ENCODE measurements at places on chromosomes 3 and 15.

- DNase-seq, result no peak
These were observed 12.4 kb downstream of the LAMP3 start for GRCh38 chr3:183149915-183150750.

DNA sequence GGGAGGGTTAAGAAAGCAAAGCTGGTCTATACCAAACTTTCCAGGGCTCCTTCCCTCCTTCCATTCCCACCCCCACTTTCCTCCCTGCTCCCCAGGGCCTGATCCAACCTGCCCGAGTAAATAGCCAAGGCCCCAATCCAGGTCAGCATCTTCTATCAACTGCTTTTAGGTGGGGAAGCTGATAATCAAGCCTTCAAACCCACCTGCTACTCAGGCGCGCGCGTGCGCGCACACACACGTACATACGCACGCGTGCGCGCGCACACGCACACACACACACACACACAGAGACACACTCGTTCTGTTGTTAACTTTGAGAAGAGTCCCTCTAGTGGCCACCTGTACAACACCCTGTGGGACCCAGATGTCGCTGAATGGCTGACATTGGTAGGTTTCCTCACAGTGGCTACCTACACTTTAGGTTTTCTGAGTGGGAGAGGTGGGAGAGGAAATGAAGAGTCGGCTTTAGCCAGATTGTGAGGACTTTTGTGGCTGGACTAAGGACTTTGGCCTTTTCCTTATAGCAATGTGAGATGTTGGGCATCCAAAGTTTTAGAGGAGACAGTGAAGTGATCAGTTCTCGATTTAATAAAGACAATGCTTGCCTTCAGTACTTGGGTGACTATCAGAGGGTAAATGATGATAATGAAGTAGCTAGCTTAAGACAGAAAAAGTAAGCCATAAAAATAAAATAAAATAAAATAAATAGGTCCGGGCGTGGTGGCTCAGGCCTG lies 179.9 kb upstream of the C2CD4B start:
- DNase-seq, result peak; percentile 50

GRCh38 chr15:34301058-34301457 lies 36.5 kb downstream of the SLC12A6 start:
- DNase-seq, result no peak

DNA sequence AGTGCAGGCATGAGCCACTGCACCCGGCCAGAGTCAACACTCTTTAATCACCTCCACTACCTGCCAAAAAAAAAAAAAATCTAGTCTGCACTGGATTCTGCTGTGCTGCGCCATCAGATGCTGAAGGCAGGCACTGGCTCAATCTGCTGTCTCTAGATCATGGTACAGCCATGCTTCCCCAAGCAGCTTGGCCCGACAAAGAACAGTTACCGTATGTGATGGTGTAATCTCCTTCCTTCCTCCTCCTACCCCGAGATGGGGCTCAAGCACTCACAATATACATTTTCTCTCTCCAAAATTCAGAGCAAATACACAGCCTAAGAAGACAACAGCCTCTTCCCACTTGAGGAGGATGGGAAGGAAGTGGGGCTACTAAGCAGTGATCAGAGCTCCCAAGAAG lies 45.1 kb downstream of the DAPK2 start:
- DNase-seq, result no peak

- DNase-seq, result no peak
These were observed 746.7 kb downstream of the NAALADL2 start for GRCh38 chr3:175605851-175606250.

DNA sequence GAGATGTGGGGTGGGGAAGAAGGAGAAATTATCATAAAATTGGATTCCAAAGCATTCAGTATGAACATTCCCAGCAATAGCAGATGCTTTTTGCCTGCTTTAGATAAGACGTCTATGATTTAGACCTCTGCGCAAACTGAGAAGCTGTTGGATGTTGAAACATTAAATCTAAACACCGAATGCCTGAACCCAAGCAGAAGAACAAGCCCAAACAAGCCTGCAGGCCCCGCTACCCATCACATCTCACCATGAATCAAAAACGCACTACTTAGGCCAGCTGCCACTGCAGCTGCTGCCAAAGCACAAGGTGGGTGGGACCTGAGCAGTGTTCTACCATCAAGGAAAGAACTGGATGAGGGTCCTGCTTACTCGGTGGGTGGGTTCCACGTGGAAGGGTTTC lies 24.4 kb upstream of the THBS1 start:
- DNase-seq, result no peak

- peak; percentile 39 for DNase-seq
These were observed 489 bp downstream of the CSPG5 start for GRCh38 chr3:47578119-47578632.

- no peak for DNase-seq
These were observed 155.6 kb downstream of the SQOR start for GRCh38 chr15:45790325-45790943.

GRCh38 chr3:188449421-188449820 lies 295.5 kb downstream of the LPP start:
- DNase-seq, result no peak

GRCh38 chr3:168511428-168512014 lies 415.8 kb upstream of the GOLIM4 start:
- DNase-seq, result no peak

- DNase-seq, result no peak
These were observed 81.1 kb upstream of the NEO1 start for GRCh38 chr15:72970933-72971760.

GRCh38 chr15:74302821-74303359 lies 64.6 kb downstream of the CYP11A1 start:
- peak; percentile 48 for DNase-seq

DNA sequence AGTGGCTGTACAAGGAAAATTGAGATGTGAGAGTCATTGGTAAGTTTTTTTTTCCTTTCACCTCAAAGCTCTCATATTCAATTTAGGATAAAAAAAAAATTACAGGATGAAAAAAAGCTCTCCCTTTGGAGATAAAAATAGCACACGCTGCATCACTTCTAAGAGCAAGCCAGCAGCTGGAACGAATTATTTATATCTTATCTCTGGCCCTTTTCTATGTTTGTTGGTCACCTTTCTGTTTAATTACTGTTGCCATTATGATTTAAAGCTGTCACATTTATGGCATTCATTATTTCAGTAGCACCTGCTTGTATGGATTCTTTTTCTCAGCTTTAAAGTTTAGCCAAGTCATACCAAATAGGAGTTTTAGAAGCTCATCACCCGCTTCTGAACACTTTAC lies 171.6 kb upstream of the PDZRN3 start:
- DNase-seq, result no peak

DNA sequence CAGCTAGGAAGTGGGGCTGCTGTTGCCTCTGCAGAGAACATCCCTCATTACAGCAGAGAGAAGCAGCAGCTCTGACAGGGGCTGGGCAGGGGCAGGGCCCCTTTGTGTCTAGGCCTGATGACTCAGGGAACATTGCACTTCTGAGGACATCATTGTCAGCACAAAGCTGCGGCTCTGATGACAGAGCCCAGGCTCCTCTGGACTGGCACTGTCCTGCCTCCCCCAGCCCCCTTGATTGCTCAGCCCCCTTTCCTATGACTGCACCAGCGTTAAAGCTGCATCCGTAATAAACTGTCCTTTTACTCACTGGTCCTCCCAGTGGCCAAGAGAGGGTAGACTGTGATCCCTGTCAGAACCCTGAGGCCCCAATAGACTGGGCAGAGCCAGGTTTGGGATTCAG lies 18.3 kb downstream of the TRH start:
- DNase-seq, result no peak

- no peak for DNase-seq
These were observed 41.4 kb downstream of the ABTB1 start for GRCh38 chr3:127714125-127714571.

DNA sequence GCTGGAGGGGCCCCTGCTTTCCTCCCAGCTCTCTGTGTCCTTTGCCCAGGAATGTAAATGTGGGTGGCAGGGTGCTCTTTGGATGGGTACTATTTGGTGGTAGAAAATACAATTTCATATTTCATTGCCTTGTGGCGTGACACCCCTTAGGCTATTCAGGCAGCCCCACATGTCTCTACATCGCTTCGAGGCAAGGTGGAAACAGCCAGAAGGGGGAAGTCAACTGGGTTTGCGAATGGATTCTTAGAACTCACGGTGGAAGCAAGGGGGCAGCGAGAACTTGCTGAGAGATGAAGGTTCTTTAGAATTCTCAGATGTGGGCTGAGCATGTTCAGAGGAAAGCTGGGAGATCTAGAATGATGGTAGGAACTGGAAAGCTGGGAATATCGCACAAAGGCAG lies 25.3 kb downstream of the PLA2G4D start:
- no peak for DNase-seq

- DNase-seq, result no peak
These were observed 412.1 kb downstream of the TBL1XR1 start for GRCh38 chr3:176785171-176785570.

- no peak for DNase-seq
These were observed 119.3 kb downstream of the P3H2 start for GRCh38 chr3:190001426-190001825.

DNA sequence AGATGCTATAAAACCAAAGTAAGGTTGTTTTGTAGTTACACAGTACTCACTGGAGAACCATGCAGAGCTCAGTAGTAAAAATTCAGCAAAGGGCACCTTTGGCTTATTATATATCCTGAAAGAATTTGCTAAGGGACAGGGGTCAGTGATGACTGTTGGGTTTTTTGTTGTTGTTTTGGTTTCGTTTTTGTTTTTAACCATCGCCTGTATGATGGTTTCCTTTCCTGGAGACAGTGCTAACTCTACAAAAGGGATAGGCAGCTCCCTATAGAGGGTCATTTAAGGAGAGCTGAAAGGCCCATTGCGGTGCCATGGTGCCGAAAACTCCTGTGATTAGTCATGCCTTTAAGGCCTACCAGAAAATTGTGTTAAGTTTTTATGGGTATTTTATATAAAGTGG lies 118.2 kb upstream of the GOLIM4 start:
- no peak for DNase-seq

- DNase-seq, result no peak
These were observed 164.7 kb upstream of the TSPAN3 start for GRCh38 chr15:77235566-77235965.

DNA sequence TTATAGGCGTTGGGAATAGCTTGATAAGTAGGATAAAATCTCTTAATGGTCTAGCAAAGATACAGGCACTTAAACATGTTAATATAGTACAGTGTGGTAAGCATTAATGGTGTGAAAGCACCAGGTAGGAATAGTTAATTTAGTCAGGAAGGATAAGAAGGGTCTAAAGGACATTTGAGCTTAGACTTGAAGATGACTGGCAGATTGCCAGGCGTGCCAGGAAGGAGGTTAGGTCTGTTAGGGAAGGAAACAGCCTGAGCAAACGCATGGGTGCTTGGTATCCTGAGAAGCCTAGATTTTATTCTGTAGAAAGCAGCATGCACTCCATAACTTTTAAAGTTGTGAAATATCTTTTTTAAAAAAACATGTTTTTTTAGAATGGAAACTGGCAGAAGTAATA lies 17.7 kb downstream of the SEC62 start:
- DNase-seq, result no peak

- no peak for DNase-seq
These were observed 42.7 kb downstream of the CORO2B start for GRCh38 chr15:68621535-68621934.

DNA sequence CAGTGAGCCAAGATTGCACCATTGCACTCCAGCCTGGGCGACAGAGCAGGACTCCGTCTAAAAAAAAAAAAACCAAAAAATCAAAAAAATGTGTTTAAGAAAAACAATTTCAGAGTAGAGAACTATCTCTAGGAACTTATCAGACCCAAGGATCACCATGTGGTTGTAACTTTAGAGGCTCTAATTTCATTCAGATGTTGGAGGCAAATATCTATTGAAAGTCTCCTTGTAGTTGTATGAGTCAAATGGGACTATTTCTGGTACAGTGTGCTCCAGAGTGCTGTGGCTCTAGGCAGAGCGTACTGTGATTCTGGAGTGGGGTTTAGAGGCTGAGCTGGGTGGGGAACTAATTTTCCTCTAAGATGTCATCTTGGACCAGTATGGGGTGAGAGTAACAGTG lies 398.7 kb downstream of the SHQ1 start:
- no peak for DNase-seq

GRCh38 chr3:150739877-150740645 lies 22.9 kb downstream of the SIAH2 start:
- no peak for DNase-seq

DNA sequence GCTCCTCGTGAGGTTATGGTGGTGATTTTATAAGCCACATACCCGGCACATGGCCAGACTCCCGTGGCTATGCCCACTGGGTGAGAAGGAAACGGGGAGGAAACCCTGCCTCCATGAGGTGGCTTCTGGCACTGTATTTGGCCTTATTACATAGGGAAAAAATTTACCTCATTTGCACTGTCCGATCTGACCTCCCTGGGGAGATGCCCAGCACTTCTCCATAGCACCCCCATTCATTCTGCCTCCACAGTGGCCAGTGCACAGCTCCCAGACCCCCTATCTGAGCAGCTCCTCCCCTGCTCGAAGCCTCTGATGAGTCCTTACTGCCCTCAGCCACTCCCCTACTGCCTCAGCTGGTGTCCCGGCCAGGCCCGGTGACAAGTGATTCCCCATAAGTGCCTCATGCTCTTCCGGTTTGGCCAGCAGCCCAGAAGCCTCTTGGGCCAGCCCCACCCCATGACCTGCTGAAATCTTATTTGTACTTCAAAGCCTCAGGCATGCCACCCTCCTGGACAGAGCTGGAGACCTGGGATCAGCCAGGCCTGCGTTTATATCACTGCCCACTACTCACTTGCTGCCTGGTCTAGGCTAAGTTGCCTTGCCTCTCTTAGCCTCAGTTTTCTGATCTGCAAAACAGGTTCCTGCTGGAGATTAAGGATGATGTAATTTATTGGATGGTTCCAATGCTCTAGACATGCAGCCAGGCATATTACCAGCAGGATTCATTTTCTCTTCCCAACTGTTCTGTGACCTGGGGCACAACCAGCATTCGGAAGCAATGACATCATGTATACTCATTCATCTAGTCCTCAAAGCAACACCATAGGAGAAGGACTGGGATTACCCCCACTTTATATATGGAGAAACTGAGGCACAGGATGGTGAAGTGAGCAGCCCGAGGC lies 30.6 kb upstream of the SLC6A6 start:
- DNase-seq, result no peak

DNA sequence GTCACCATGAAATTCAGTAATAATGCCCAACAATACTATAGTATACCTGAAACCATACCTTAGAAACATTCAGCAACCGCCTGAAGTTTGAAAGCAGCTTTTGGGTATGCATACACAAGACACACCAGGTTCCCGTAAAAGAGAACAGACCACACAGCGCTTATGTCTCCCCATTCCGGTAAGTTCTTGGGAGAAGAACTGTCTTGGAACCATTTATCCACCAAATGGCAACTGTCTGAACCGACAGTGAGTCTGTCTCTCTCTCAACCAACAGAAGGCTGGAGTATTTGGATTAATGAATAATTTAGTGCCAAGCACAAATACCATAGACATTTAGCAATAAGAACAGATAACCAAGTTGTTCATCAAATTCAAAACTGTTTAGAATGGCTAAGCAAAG lies 7.6 kb downstream of the RGMA start:
- no peak for DNase-seq

GRCh38 chr3:158773166-158773565 lies 28.7 kb upstream of the MFSD1 start:
- DNase-seq, result no peak

DNA sequence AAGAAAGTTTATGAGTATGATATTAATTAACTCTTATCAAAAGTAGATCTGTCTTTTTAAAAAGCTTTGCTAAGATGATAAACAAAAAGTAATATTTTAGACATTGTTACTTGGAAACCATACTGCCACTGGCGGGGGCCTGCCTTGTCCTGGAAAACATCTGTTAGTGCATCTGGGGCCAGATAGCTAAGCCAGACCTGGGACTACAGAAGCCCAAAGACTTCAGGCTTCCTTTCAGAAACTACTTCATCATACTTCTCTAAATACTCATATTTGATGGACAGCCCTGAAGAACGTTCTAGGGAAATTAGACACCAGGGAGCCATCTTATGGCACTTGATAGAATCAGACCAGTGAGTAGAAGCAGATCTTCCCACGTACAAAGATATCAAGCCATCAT lies 795.4 kb upstream of the SEMA6D start:
- DNase-seq, result no peak

Data from activated naive CD4-positive, alpha-beta T cell treated with anti-CD3 and anti-CD28 coated beads, Interleukin-2, amount 50 U/mL, for 16 hours (primary cell).